ENCODE measurements at places on chromosomes 5 and 9.

DNA sequence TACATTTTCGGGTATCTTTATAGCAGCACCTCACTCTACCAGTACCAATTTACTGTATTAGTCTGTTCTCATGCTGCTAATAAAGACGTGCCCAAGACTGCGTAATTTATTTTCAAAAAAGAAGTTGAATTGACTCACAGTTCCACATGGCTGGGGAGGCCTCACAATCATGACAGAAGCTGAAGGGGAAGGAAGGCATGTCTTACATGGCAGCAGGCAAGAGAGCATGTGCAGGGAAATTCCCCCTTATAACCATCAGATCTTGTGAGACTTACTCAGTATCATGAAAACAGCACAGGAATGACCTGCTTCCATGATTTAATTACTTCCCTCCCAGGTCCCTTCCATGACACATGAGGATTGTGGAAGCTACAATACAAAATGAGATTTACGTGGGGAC is 602.6 kb upstream of the DAB2 start:
- no peak for DNase-seq

GRCh38 chr9:137670391-137671195 is 51.8 kb downstream of the EHMT1 start:
- DNase-seq = peak; percentile 85

- no peak for DNase-seq
Observed at GRCh38 chr5:2375291-2375690, 376.2 kb downstream of the IRX2 start.

DNA sequence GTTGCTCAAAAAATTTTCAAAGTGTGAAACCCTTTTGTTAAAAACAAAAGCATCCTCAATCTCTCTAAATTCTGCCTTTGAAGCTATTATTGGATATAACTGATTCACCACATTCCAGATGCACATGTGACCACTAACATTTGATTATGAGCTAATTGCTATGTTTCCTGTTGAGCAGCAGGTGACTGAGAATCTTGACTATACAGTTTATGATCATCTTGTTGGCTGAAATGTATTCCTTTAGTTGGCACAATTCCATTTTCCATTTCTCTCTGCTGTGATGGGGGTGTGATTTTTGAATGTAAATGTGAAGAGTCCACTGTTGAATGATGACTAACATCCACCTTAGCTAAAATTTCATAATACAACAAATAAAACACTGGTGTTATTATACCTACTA is 10.7 kb downstream of the LYSMD3 start:
- no peak for DNase-seq

DNA sequence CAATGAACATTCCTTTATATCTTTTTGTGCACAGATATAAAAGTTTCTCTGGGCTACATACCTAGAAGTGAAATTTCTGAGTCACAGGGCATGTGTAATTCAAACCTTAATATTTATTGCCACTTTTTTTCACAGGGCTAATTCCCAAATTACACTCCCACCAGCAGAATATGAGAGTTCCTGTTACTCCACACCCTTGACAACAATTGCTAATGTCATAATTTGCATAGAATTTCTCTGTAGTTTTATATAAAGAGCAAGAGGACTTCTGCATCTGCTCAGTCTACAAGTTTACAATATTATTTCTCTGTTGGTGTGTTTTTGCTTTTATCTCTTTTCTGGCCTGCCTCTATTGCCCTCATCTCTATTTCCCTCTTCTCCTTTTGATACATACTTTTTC is 518.5 kb downstream of the ZNF608 start:
- DNase-seq = no peak

- no peak for DNase-seq
Observed at GRCh38 chr5:143213851-143214363, 189.6 kb downstream of the NR3C1 start.

DNA sequence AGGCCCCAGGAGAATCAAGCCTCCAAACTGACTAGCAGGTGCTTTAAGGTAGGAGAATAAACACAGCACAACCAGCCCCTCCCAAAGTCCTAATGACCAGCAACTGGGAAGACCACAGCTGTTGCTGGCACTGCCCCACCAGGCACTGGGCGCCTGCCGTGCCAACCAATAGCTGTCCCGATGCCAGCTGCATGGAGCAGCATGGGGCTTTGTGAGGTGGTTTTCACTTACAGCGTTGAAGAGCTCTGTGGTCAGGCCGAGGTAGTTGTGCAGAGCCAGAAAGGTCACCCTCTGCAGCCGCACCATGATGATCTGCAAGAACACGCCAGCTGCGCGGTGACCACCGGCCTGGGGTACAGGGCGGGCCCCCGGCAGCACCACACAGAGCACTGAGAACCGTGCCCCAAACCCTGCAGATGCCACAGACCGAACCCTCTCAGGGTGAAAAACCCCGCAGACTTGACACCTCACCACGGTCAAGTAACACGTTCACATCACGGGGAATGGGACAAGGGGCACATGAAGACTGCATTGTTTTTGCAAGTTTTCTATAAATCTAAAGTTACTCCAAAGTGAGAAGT is 28.7 kb downstream of the PNPLA7 start:
- DNase-seq = no peak

- no peak for DNase-seq
Observed at GRCh38 chr5:116953251-116953930, 378.8 kb upstream of the SEMA6A start.

DNA sequence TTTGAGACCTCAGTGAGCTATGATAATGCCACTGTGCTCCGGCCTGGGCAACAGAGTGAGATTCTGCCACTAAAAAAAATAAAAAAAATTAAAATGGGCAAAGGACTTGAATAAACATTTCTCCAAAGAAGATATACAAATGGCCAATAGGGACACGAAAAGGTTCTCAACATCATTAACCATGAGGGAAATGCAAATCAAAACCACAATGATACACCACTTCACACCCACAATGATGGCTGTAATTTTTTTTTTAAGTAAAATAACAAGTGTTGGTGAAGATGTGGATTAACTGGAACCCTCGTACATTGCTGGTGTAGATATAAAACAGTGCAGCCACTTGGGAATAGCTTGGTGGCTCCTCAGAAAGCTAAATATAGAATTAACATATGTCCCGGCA is 68.0 kb downstream of the SIL1 start:
- no peak for DNase-seq

GRCh38 chr9:37144762-37145161 is 24.4 kb downstream of the ZCCHC7 start:
- peak; percentile 15 for DNase-seq

GRCh38 chr5:132009706-132010405 is 1.6 kb downstream of the ACSL6 start:
- no peak for DNase-seq

DNA sequence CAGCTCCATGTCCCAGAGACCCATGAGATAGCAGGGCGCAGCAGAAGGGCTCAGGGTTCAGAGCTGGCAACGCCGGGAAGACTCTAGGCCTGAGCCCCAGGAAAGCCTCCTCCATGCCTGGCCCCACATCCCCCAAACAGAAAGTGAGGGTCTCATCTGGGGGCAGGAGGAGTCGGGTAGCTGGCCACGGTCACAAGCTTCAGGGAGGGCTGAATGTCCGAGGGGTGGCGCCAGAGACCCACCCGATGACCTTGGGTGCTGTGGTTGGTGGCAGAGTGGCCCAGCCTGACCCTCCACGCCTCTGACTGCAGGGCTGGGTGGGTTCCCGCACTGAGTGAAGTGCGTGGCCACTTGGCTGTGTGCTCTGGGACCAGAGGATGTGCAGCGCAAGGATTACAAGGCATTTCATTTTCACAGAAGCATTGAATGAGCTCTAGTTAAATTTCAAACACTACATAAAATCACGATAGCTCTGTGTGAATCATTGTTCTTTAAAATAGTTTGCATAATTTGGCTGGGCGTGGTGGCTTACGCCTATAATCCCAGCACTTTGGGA is 3.0 kb downstream of the C8G start:
- peak; percentile 64 for DNase-seq

GRCh38 chr9:86186696-86187095 is 72.8 kb downstream of the C9orf153 start:
- DNase-seq = no peak

DNA sequence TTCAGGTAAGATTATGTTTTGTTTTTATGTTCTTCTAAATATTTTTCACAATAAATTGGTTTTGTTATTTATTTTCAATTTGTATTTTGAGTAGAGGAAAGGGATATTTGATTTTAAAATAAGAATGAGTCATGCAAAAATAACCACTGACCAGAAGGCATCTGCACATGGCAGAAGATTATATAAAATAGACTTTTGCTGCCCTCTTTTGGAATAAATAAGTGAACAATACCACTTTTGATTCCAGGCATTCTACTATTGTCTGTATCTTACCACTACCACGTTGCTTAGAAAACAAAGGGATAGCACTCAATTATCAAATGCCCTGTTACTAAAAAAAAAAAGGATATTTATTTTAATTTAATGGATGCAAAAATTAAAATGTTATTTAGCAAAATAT is 227.3 kb upstream of the ITGA1 start:
- DNase-seq = no peak

GRCh38 chr5:143562935-143563334 is 159.4 kb upstream of the NR3C1 start:
- peak; percentile 82 for DNase-seq

DNA sequence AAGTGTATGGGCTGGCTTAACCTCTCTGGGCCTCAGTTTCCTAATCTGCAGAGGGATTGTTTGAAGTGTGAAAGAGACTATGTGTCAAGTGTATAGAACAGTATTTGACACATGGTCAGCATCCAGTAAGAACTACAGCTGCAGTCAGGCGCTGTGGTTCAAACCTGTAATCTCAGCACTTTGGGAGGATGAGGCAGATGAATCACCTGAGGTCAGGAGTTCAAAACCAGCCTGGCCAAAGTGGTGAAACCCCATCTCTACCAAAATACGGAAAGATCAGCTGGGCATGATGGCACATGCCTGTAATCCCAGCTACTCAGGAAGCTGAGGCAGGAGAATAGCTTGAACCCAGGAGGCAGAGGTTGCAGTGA is 31.9 kb upstream of the STING1 start:
- no peak for DNase-seq

DNA sequence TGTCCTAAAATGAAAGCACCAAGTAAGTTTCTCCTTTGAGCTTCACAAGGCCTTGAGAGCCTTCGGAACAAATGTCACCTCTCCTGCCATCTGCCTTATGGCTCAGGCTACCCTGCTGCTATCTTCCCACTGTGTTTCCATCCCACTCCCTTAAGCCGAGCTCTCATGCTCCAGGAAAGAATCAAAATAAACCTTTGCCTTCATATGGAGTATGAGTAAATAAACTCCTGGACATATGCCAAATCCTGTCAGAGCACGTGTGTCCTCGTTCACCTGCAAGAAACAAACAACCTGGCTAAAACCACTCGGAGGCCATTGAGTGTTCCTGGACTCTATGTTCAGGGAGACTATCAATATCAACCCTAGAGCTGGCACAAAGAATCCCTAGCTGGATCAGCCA is 122.3 kb upstream of the CCDC112 start:
- DNase-seq = no peak

DNA sequence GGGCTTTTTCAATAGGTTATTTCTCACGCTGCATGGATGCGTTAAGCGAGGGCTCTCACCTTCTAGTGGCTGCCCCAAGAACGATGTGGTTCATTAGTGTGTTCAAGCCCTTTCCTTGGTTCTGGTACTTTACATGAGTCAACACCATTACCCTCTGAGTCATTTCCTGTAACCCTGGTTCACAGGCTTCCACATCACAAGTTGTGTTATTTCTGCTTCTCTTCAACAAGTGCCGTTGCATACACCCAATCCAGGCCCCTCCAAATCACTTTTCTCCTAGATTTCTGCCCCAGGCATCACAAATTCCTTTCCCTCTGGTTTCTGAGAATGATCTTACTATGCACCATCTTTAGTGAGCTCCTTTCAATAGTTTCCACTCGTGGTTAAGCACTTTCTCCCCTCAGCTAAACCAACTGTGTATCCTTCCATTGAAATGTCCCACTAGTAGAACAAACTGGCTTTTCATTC is 69.5 kb upstream of the RAD23B start:
- peak; percentile 78 for DNase-seq

DNA sequence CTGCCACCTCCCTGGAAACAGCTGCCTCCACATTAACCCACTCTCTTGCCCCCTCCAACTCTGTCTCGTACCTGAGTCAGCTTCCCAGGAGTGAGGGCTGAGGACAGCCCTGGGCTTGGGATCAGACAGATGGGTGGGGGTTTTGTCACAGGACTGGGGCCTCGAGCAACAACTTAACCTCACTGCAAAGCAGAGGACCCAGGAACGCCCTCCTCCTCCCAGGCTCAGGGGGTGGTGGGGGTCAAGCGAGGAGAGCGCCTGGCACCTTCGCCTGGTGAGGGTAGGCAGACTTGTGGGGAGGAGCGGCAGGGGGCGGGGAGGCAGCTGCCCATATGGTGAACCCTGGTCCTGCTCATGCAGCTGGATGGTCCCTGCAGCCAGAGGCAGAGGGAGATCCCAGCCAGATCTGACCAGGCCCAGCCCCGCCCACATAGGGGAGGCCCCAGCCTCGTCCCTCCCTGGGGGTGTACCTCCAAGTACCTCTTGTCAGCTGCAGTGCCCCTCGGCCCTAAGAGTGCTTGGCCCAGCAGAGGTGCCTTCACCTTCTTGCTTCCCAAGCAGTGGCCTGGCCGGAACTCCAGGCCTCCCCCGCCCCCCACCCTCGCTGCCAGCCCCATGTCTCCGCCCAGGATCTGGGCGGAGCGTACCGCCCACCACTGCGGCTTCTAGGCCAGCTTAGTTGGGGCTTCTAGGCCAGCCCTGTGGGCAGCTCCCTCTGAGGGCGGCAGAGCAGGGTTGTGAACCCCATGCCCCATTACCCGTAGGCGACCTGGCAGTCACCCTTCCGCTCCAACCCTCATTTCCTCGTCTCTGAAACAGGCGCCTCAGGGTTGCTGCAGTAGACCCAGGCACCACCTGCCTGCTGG is at the start of gene SARDH:
Gene SARDH, minus strand, starts transcription at position 579 of the 866 bp plus-strand sequence. CDS start 4,179 bp downstream, outside the sequence.
- peak; percentile 77 for DNase-seq

DNA sequence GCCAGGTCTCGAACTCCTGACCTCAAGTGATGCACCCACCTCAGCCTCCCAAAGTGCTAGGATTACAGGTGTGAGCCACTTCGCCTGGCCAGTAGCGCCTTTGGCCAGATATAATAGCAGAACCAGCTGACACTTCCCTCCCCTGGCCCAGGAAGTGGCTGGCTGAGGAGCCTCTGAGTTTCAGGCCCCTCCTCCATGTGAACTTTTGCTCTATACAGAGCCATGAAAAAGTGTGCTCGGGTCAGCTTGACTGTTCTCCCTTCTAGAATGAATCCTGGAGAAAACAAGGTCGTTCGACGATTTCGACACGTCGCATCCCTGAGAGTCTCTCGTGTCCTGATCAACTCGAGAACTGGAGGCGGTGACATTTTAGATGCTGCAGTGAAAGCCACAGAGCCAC is 8.6 kb upstream of the ZDHHC12 start:
- DNase-seq = no peak

DNA sequence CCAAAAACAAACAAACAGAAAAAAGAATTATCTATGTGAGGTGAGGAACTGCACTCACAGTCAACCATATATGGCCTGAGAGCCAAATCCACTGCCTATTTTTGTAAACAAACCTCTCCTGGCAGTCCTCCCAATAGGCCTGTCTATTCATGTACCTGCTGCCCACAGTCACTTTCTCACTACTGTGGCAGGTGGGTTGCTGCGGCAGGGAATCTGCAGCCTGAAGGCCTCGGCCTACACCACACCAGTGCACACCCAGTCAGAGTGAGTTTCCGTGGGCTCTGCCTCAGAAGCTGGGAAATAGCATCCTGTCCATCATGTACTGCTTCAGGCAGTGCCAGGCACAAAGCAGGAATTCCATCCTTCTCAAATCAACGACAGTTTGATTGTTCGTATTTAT is 82.3 kb downstream of the SPTLC1 start:
- DNase-seq = no peak

GRCh38 chr5:167582886-167583285 is 708.6 kb upstream of the WWC1 start:
- DNase-seq = no peak

Data from HepG2 (cell line).